ENCODE measurements at places on chromosomes 1 and 21. TPM values are rescaled to one million over a fixed set of nuclear protein-coding genes. Genes with fewer than 3 reads are reported as not detected.

CD160 gene
- total RNA-seq = not detected

ATP1A2 gene
- total RNA-seq = not detected

CFAP45 gene
- total RNA-seq = 1.7 TPM

PLA2G2D gene
- not detected for total RNA-seq

NUDT4B gene
- 1.2 TPM for total RNA-seq

HNRNPCL4 gene
- total RNA-seq = not detected

ACOT11 gene
- total RNA-seq = 0.91 TPM

KRTAP11-1 gene
- not detected for total RNA-seq

ERG gene
- not detected for total RNA-seq

LRRC8D gene
- total RNA-seq = 43.3 TPM

HMGB4 gene
- total RNA-seq = not detected

SLX9 gene
- 84.7 TPM for total RNA-seq

CNR2 gene
- total RNA-seq = not detected

RNU11 gene
- not detected for total RNA-seq

NBPF6 gene
- 0.13 TPM for total RNA-seq

TRAF5 gene
- total RNA-seq = 57.2 TPM

SLC44A5 gene
- total RNA-seq = not detected

PARS2 gene
- total RNA-seq = 6.7 TPM

ST6GALNAC5 gene
- total RNA-seq = not detected

TLCD4 gene
- 0.02 TPM for total RNA-seq

SLAMF7 gene
- 53.6 TPM for total RNA-seq

SYPL2 gene
- total RNA-seq = not detected

LRRC3 gene
- total RNA-seq = 1.8 TPM

SPRR2A gene
- not detected for total RNA-seq

PDPN gene
- total RNA-seq = not detected

NT5C1A gene
- total RNA-seq = 2.8 TPM

MCOLN2 gene
- 117 TPM for total RNA-seq

TBX15 gene
- not detected for total RNA-seq

OR2M3 gene
- total RNA-seq = not detected

MEX3A gene
- total RNA-seq = 0.27 TPM

KIF2C gene
- 72.9 TPM for total RNA-seq

SLFNL1 gene
- not detected for total RNA-seq

SPRR4 gene
- total RNA-seq = not detected

NCAM2 gene
- not detected for total RNA-seq

EBNA1BP2 gene
- total RNA-seq = 126 TPM

CFHR3 gene
- total RNA-seq = not detected

TBX19 gene
- 2.0 TPM for total RNA-seq

CACNA1S gene
- total RNA-seq = not detected

GCSAML gene
- not detected for total RNA-seq

TAS1R3 gene
- total RNA-seq = 0.34 TPM

FCGR3A gene
- total RNA-seq = not detected

CD5L gene
- total RNA-seq = not detected

RAB4A gene
- 29.0 TPM for total RNA-seq

GPR161 gene
- 0.41 TPM for total RNA-seq

SIPA1L2 gene
- 2.6 TPM for total RNA-seq

LRRC38 gene
- not detected for total RNA-seq

OR2T2 gene
- total RNA-seq = not detected

PPFIA4 gene
- total RNA-seq = 14.9 TPM

CA14 gene
- total RNA-seq = not detected

NMNAT2 gene
- not detected for total RNA-seq

EFNA1 gene
- not detected for total RNA-seq

TNNT2 gene
- not detected for total RNA-seq

NEGR1 gene
- not detected for total RNA-seq

All from activated T-helper 1 cell treated with anti-CD3 and anti-CD28 coated beads, Interleukin-12 subunit alpha, Interleukin-12 subunit beta, Interleukin-2, Interleukin-4 antibody, amounts not matched to agents 30 ng/mL and 10 ng/mL and 1 ng/mL, durations not matched to agents 14 hours and 24 hours and 36 hours (primary cell).